ENCODE measurements at places on chromosomes 2 and 18.

- no peak for DNase-seq
Measured at GRCh38 chr2:233821196-233821595, 33.1 kb downstream of the HJURP start.

- no peak for DNase-seq
Measured at GRCh38 chr2:8484502-8485283, 197.2 kb upstream of the ID2 start.

GRCh38 chr2:151189125-151189524 is 72.5 kb downstream of the RBM43 start:
- DNase-seq, result no peak

GRCh38 chr18:7596147-7596546 is 29.0 kb downstream of the PTPRM start:
- DNase-seq, result no peak

GRCh38 chr2:65228263-65228750 is 676 bp downstream of the ACTR2 start:
- DNase-seq, result peak; percentile 83

DNA sequence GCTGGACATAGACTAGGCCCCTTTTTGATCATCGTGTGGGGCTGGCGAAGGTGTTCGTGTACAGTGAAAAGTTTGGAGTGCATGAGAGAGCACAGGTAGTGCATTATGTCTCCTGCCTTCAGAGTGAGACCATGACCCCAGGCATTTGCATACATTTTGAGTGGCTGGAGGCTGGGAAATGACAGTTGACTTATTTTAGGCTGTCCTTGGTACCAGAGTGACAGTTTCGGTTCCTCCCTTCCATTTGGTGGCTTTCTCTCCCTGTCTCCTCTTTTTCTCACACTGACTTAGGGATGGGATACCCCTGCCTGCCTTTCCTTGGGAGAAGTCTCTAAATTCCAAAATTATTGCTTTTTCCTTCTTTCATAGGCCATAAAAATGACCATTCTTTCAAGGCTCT is 20.1 kb downstream of the SERPINB12 start:
- DNase-seq, result peak; percentile 13

DNA sequence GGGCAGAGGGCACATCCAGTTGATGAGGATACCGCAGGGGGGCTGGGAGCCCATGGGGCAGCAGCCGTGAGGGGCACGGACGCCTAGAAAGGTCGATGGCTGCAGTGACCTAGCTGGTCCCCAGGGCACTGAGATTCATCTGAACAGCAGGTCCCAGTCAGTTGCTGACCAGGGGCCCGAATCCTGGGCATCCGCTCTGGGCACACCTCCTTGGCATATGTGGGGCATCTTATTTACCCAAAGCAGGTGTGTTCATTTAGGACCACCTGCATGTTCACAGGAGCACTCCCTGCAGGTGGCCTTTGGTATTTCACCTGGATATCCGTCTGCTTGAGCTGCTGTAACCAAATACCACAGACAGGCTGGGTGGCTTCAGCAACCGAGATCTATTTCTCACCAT is 72.0 kb upstream of the ODC1 start:
- DNase-seq, result no peak

All from GM06990 (cell line).